NAMALWA (cell line): ENCODE measurements at places on chromosomes 16 and 17.
A peak's percentile ranks its signal among the peaks of the same experiment; 100 is the strongest.

DNA sequence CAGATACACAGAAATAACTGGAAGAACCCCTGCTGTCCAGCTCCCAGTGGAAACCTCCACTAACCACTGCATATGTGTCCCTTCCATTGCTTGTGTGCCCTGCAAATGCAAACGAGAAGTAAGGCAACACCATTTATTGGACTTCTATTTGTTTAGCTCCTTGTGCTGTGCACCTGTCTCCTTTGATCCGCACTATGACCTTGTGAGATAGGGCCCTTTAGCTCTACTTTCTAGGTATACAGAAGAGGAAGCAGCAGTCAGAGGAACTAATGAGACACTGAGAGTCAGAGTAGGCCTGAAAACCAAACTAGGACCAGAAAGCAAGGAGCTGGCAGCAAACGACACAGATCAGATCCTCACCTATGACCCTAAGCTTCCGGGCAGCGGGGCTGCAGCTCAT is 22.4 kb downstream of the SOX9 start:
- DNase-seq = no peak

DNA sequence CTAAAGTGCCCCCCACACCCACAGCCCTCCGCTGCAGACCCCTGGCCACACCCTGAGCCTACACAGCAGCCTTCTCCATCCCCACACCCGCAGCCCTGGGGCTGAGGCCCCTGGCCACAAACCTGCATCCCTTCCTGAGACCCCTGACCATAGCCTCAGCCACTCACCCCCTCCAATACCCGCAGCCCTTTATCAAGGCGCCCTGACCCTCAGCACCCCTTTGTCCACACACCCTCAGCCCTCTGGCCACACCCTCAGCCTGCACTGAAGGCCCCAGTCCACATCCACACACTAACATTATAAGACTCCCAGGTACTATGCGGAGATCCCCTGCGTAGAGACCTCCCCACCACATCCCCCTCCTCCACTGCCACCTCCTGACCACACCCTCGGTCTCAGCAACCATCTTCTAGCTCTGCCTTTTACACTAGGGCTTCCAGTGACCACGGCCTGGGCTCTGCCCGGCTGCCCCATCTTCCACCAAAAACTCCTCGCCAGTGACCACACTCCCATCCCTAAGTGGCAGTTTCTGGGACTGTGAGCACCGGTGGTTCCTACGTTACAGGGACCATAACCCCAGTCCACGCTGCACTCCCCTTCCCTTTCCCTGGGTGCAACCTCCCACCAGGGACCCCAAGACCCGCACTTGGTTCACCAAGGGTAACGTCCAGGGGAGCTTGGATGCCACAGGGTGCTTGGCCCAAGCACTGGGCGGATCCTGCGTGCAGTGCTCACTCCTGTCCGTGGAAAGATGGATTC is 818 bp downstream of the TPPP3 start:
- DNase-seq = no peak

DNA sequence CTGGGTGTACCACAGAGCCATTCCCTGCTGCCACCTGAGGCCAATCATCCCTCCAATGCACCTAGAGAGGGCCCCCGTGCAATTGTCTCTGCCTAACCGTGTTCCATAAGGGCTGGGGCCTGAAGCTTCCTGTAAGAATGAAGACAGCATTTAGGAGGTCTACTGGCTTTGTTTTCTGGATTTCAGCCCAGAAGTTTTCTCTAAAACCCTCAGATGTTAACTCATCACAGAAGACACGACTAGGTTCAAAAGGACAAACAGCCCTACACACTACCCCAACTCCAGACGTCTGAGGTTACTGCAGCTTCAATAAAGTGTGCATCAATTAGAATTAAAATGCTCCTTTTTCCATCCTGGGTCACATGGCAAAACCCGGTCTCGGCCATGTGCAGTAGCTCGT is 10.8 kb upstream of the DRG2 start:
- no peak for DNase-seq

GRCh38 chr17:69593716-69594115 is 179.2 kb downstream of the MAP2K6 start:
- DNase-seq = no peak

DNA sequence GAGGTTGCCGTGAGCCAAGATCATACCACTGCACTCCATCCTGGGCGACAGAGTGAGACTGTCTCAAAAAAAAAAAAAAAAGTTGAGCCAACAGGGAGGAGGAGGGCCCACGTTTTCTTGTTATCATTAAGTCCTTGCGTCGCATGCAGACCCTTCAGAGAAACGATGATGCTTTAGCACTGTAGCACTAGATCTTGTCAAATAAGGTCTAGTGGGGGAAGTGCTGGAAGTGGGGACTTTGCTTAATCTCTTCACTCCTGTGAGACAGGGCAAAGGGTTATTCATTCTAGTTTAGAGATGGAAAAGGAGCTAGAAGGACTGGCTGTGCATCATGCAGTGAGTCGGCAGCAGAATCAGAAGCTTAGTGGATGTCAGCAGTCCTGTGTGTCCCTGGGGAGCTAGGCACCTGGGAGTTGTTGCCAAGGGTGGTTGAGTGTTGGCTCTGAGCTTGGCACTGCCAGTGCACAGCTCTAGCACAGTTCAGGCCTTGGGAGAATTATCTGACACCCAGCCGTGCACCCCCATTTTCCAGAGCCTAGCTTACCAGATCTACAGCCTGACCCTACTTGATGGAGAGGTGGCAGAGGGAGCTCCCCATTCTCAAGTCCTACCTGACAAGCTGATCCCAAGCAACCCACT is 33.4 kb upstream of the TBX2 start:
- DNase-seq = no peak

- DNase-seq = peak; percentile 34
Measured at GRCh38 chr17:81125573-81126081, 39.7 kb upstream of the PVALEF start.
